Activated CD4-positive, alpha-beta memory T cell treated with anti-CD3 and anti-CD28 coated beads for 36 hours (primary cell): ENCODE measurements at places on chromosomes 4 and X. TPM values are rescaled to one million over a fixed set of nuclear protein-coding genes. Genes with fewer than 3 reads are reported as not detected.

The GRIA2 gene
- total RNA-seq = not detected

The MAGEA12 gene
- not detected for total RNA-seq

GRCh38 chr4:154953691-154954090 is 172.6 kb downstream of the RBM46 start:
- H3K4me1 ChIP-seq = no peaks in the 10 kb centered on the region
- H3K27me3 ChIP-seq = no peaks in the 10 kb centered on the region
- no peak overlapping the region for H3K27ac ChIP-seq
- H3K4me3 ChIP-seq = no peak overlapping the region
- DNase-seq = no peak
- no peaks in the 10 kb centered on the region for H3K36me3 ChIP-seq

The TCP11X2 gene
- total RNA-seq = not detected

- no peaks in the 10 kb centered on the region for H3K27me3 ChIP-seq
- DNase-seq = no peak
- H3K4me1 ChIP-seq = no peaks in the 10 kb centered on the region
Observed at GRCh38 chr4:99166544-99166943, 22.4 kb upstream of the ADH4 start.

The HERC5 gene
- total RNA-seq = 34.0 TPM

GRCh38 chrX:41542135-41542534 is 95.0 kb downstream of the NYX start:
- H3K27ac ChIP-seq = no peak overlapping the region

DNA sequence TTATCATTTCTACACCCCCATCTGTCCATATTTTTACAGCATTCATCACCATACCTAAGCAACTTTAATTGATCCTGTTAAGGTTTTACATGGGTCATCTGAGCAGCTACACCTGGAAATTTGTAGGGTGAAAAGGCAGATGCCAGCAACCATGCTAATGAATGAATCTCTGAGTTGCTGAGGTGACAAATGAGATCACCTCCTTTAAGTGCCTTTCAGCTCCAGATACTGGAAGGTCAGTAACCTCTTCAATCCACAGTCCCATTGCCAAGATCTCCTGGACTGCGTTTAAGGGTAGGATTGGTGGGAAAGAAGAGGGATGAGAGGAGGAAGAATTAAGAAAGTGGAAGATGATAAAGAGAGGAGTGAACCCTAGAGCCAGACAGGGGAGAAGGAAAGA is 8.5 kb upstream of the BMP3 start:
- no peaks in the 10 kb centered on the region for H3K4me1 ChIP-seq
- DNase-seq = no peak
- no peak overlapping the region for H3K27ac ChIP-seq

GRCh38 chrX:130626521-130626920 is 224.7 kb downstream of the RBMX2 start:
- no peak overlapping the region for H3K4me3 ChIP-seq
- H3K27me3 ChIP-seq = no peaks in the 10 kb centered on the region

- DNase-seq = no peak
- H3K27ac ChIP-seq = no peak overlapping the region
- no peaks in the 10 kb centered on the region for H3K36me3 ChIP-seq
- H3K4me1 ChIP-seq = no peaks in the 10 kb centered on the region
- H3K4me3 ChIP-seq = no peak overlapping the region
Observed at GRCh38 chrX:69136546-69137331, 28.5 kb downstream of the PJA1 start.

DNA sequence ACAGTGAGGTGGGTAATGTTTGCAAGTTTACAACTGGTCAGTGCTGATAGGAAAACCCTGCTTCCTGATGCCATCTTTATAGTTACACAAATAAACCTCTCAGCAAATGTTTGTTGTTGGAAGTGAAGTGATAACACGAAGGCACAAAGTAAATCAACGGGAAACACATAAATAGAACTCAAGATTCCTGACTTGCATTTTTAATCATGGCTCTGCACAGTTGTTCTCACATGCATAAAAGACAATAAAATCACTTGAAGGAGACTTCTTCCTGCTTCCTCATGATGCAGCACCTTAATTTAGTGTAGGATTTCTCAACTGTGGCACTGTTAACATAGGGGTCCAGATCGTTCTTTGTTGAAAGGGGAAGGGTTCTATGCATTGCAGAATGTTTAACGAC is 907.7 kb downstream of the RAB28 start:
- H3K4me1 ChIP-seq = no peaks in the 10 kb centered on the region
- no peak for DNase-seq
- no peaks in the 10 kb centered on the region for H3K27me3 ChIP-seq
- no peak overlapping the region for H3K27ac ChIP-seq
- no peak overlapping the region for H3K4me3 ChIP-seq
